CD4-positive, alpha-beta T cell treated with Interleukin-4 for 1 hour (primary cell): ENCODE measurements at places on chromosomes 11 and 22.

DNA sequence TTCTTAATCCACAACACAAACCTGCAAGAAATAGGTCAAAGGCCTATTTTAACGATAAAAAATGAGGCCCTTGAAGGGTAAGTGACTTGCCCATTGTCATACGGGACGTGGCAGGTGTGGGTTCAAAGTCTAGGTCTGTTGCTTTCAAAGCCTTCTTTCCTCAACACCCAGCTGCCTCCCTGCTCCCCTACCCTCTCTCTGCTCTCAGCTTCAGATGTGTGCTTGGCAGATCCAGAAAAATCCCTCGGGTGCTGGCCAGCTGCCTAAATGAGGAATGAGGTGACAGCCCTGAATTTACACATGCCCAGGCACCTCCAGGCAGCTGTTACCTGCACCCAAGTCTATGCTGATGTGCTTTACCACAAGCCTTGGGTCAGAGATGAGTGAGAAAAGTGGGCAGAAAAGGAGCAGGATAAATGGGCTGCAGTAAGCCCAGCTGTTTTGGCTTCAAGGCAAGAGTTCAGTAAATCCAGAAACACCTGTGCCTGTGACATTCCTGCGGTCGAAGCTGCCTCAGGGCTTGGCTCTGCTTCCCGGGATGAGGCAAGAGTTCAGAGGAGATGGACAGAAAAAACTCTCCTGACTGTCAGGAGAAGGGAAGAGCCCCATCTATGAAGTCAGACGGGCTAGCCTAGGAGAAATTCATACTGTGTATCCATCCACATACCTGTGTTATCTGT is 49.9 kb upstream of the LDLRAD3 start:
- no peak for DNase-seq

DNA sequence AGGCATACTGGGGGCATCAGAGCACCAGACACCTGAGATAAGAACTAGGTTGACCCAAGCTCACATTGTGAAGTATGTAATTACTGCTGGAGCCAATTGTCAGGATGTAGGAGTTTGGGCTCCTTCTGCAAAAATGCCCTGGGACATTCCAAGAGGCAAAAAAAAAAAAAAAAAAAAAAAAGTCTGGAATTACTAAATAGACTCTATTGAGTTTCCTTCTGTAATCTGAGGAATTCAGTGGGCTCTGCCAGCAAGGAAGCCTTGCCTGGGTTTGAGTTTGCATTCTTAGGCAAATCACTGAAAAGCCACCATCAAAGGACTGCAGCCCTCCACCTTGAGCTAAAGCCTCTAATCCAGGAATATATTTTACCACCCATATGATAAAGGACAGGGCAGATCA is 8.0 kb upstream of the CAVIN3 start:
- DNase-seq: no peak

DNA sequence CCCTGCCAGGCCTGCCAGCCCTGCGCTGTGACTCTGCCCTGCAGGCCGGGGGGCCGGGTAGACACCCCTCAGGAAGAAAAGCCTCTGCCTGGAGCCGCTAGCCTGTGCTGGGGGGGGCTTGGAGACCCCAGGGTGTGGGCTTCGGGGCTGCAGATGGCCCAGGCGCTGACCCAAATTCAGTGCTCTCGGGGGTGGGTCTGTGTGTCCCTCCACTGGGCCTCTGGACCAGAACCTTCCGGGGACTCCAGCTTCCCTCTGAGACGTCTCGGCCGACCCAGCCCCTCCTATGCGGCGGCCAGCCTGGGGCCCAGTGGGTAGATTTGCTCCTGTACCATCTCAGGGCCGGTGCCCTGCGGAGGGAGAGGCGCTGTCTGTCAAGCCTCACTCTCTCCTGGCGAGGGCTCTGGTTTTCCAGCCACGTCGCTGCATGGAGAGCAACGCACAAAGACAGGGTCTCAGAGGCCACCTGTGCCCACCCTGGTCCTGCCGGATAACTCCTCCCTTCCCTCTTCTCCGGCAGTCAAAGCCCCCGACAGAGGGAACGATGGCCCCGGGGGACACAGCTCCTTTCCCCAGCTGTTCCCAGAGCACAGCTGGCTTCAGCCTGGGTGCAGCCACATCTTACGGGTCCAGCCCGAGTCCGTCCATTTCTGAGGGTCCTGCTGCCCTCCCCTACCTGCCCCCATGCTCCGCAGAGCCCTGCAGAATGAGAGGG is 40.1 kb upstream of the TOLLIP start:
- DNase-seq: no peak

DNA sequence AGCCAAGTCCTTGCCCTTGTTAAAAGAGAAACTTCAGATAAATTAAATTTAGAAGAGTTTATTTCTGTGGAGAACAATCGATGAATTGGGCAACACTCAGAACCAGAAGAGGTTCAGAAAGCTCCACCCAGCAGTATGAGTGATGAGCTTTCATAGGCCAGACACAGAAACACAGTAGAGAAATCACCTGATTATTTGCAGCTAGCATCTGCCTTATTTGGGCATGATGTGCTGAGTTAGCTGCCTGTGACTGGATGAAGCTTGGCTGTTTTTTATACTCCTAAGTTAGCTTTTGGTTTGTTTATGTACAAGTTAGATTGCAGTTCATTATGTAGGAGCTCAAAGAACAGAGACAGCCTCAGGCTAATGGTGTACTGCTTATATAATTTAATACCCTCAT is 269.5 kb upstream of the SESN3 start:
- DNase-seq: no peak

DNA sequence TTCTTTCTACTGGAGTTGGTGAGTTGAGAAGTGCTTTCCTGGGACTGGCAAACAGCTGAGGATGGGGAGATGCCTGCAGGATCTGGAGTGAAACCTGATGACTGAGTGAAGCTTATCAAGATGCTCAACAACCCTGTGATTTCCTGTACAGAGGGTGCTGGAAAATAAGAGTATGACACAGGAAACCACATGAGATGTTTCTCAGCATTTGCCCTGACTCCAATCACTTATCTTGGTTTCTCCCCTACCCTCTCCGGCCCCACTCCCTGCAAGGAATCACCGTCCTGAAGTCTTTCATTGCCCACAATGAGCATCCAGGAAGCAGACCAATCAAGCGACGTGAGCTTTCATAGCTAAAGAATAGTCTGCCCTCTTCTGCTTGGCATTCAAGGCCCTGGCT is at the start of gene MRGPRX2:
TSS of gene MRGPRX2 (minus strand) at position 89 of the 400 bp plus-strand sequence. CDS start 4,315 bp downstream, outside the sequence.
- DNase-seq: peak; percentile 15

- DNase-seq: no peak
These were observed 74.7 kb upstream of the CD44 start for GRCh38 chr11:35064114-35064800.

DNA sequence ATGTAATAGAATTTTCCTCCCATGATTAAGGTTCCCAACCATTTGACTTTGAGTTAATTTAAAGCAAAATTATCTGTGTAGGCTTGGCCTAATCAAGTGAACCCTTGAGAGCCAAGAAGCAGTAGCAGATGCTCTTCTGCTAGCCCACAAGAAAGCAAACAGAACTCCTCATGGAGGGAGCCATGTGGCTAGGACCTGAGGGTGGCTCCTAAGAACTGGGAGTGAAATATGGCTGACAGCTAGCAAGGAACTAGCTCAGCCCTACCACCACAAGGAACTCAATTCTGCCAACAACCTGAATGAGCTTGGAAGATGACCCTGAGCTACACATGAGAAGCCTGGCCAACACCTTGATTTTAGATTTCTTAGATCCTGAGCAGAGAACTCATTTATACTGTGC is 167.7 kb downstream of the WNT11 start:
- no peak for DNase-seq

DNA sequence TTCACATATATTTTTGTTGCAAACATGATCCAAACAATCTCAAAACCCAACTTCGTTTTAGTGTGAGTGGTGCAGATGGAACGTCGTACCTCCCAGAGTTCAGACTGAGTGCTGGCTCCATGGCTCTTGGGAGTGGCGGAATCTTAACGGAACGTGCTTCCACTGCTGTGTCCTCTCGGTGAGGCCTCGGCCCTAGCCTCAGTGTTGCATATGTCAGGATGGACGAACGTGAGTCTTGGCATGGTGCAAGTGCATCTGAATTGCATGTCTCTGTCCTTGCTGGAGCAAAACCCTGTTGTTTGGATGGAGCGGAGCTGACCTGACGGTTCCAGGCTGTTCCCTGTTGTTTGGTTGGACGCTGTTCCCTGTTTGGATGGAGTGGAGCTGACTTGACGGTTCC is 306.8 kb downstream of the TBC1D22A start:
- DNase-seq: no peak

DNA sequence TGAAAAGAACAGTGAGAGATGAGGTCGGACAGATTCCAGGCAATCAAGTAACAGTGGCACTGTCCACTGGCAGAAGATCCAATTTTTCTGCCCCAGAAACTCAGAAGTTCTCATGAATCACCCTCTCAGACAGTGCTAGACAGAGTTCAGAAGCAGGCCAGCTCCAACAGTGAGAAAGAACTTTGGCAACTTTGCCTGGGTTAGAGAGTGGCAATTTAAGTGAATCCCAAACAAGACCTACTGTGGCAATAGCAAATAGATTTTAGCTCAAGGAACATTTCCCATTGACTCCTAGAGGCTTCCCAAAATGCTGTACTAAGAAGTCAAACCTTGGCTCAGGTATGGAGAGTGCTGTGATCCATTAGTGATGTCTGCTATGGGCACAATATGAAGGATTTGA is 12.3 kb downstream of the CD44 start:
- DNase-seq: peak; percentile 27

DNA sequence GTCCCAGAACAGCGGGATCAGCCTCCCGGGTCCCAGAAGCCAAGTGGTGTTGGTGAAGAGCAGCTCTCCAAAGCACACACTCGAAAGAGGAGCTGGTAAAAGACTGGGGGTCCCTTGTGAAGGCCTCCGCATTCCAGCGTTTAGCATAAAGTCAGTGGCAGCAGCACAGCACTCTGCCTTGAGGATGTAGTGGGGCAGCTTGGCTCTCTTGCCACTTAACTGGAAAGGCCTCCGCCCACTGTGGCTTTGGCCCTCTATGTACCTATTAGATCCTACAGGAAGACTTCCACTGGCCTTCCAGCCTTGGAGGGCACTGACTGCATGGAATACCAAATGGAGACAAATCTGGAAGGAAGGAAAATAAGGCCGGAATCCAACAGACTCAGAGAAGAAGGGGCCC is 1455.3 kb downstream of the BRD1 start:
- DNase-seq: no peak

DNA sequence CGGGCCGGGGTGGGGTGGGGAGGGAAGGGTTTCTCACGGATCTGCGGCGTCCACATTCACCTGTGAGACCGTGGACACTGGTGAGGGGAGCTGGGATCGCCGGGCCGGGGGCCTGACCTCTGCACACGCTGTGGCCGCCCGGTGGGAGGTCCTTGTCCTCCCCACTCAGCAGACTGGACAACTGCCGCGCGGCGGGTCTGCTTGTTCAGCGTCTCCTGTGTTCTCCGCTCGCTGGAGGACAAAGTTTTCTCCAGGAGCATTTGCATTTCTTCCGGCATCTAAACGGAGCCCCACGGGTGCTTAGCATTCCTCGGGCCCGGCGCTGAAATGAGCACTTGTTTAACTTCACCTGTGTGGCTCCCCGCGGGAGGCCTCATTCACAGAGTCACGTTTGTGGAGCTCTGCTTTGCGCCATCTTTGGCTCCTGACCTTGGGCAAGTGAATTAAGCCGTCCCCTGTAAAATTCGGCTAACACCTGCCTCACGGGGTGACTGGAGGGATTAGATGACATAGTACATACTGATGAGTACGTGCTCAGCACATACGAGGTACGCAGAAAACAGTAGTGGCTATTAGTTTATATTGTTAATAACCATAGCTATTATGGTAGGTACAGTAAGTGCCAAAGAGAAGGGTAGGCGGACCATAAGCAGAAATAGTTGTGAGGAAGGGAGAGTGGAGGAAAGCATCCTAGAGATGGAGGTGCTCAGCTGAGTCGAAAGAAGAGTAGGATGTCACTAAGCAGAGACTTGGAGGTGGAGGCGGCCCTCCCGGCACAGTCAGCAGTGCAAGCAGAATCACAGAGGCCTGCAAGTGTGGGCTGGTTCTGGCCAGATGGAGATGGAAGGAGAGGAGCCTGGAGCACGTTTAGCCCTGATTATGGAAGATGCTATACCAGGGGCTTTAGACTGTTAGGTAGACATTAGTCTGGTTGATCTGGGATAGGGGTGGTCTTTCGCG is 885 bp downstream of the TRMU start:
- DNase-seq: no peak

DNA sequence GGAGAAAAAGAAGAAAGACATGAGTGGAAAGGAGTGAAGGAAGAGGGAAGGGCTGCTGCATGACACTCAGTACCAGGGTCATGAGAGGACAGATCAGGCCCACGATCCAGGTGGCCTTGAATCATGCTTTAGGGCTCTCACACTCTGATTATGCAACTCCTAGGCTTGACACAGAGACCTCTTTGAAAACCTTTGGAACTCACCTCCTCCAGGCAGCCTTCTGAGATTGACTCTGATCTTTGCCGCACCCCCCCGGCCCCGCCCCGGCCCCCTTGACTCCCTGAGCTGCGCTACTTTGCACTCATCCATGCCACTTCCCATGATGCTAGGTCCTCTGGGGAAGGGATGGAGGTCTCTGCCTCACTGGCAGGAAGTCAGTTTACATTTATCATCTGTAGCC is 10.7 kb downstream of the PTPN5 start:
- DNase-seq: no peak

DNA sequence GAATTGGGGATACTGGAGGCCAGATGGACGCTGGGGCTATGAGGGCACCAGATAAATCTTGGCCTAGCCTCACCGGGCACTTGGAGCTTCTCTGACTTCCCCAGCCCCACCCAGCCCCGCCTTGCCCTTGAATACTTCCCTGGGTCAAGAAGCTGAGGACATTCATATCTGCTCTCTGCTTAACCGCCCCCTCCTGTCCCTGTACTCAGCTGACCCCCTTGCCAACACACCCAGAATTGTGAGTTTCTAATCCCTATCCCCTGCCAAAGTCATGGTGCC is 22.0 kb downstream of the FADS3 start:
- DNase-seq: no peak

- no peak for DNase-seq
These were observed 12.5 kb downstream of the SLC6A5 start for GRCh38 chr11:20611892-20612291.

DNA sequence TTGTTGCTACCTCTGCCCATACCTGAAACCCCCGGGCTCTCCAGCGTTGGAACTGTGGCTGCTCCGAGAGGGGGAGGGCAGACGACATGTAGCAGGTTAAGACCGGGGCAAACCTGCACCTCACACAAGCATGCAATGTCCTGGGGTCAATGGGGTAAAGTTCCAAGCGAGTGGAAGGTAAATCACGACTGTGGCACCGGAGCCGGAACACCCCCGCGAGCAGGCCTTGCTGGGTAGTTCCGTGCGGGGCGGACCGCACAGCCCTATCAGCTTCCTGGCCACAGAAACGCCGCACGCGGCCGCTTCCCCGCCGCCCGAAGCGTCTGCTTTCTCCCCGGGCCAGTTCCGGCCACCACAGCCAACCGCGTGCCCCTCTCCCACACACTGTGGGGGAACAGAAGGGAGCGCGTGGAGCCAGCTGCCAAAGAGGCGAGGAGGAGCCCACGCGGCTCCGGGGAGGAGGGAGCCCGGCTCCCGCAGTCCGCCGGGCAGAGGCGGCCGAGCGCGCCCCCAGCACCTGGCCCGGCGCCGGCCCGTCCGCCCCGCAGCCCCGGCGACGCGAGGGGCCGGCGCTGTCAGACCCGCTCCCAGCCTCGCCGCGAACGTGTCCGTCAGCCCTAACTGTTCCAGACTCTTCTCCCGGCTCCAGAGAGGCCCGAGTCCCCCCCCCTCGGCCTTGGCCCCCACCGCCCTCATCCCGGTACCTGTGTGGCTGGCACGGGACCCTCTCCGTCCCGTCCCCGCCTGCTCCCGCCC is 1.6 kb downstream of the SPTBN2 start:
- peak; percentile 14 for DNase-seq

GRCh38 chr22:32444068-32444467 is 20.2 kb downstream of the BPIFC start:
- DNase-seq: no peak

GRCh38 chr22:26259510-26259909 is 90.2 kb downstream of the SEZ6L start:
- no peak for DNase-seq

- no peak for DNase-seq
These were observed 40.1 kb upstream of the CD44 start for GRCh38 chr11:35098855-35099254.
